ENCODE measurements at places on chromosomes 2 and 18. TPM values are rescaled to one million over a fixed set of nuclear protein-coding genes. Genes with fewer than 3 reads are reported as not detected.

Gene FOXI3
- 0.17 TPM for total RNA-seq

Gene IL36RN
- not detected for total RNA-seq

Gene GRB14
- total RNA-seq, result 24.1 TPM

Gene TMEM198
- total RNA-seq, result 1.6 TPM

Gene SULT1C4
- 50.1 TPM for total RNA-seq

Gene CCDC141
- not detected for total RNA-seq

Gene TMEM178A
- 2.8 TPM for total RNA-seq

Gene PCARE
- not detected for total RNA-seq

Gene IKZF2
- 1.8 TPM for total RNA-seq

DNA sequence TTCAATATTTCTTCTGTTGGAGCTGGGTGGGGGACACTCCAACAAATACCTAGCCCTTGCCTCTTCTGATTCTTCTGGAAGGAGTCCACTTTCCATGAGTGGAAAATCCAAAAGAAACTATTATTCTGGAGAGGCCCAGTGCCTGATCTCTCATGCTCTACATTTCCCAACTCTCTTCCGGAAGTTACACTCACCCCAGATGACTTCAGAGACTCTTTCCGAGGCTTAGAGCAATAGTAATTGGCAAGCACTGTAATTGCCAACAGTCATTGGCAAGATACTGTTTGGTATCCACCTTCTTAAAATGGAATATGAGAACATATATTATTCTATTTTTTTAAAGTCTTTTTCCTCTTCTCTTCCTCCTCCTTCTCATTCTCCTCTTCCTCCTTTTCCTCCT, 60.5 kb upstream of the CYRIA start:
- DNase-seq, result no peak

DNA sequence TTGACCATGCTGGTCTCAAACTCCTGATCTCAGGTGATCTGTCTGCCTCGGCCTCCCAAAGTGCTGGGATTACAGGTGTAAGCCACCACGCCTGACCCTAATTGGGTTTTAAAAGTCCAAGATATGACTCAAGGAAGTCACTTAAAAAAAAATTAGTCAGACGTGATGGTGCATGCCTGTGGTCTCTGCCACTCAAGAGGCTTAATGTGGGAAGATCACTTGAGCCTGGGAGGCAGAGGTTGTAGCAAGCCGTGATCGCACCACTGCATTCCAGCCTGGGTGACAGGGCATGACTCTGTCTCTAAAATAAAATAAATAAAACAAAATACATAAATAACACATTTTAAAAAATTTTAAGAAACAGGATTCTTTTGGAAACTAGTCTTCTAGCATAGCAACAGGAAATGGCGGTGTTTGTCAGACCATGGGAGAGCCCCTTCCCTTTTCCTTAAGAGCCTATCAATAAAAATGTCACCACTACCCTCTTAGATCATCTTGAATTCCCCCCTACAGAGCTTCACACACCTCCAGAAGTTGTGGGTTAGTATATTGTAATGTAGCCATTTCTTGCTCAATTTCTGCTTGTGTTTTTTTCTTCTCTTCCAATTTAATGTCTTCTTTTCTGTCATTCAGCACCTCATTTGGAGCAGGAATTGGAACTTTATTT, 20.1 kb downstream of the SFT2D3 start:
- no peak for DNase-seq

DNA sequence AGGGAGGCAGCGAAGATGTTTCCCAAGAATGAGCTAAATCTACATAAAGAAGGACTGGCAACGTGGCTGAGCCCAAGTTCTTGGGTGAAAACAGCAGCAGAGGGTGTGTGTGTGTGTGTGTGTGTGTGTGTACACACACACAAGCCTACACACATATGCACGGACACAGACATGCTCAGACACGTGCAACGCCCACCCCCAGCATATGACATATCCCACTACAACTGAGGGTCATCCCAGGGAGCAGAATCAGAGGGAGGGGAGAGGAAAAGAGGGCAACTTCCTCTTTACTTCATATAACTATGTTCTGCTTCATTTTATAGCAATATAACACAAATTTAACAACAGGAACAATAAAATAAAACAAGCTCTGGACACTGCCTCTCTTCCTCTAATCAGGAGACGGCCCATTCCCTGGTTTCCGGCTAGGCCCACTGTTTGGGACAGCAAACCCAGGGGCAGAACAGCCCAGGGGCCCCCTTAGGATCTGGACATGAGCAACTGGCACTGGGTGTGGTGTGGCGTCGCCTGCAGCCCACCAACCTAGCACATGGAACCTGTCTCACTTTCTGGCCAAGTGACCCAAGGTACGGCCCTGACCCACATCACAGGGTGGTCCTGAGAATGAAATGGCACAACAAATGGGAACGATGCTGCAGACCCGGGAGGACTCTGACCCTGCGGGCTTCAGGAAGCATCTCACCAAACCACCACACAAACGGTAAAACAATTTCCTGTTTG, 25.0 kb downstream of the FAM178B start:
- no peak for DNase-seq

DNA sequence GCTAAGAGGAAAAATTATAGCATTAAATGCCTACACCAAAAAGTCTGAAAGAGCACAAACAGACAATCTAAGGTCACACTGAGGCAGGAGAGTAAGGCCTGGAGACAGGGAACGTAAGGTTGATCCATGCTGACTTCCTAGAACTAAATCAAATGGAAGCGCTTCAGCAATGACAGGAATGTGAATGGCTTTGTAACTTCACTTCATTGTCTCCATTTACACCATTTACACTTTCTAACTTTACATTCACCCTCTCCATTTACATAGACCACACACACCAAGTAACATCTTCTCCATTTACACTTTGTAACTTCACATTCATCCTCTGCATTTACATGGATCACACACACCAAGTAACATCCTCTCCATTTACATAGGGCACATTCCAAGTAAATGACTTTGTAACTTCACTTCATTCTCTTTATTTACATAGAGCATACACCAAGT, 103.1 kb upstream of the SPATS2L start:
- DNase-seq, result no peak

GRCh38 chr2:200146501-200146900, 160.0 kb upstream of the SPATS2L start:
- DNase-seq, result no peak

DNA sequence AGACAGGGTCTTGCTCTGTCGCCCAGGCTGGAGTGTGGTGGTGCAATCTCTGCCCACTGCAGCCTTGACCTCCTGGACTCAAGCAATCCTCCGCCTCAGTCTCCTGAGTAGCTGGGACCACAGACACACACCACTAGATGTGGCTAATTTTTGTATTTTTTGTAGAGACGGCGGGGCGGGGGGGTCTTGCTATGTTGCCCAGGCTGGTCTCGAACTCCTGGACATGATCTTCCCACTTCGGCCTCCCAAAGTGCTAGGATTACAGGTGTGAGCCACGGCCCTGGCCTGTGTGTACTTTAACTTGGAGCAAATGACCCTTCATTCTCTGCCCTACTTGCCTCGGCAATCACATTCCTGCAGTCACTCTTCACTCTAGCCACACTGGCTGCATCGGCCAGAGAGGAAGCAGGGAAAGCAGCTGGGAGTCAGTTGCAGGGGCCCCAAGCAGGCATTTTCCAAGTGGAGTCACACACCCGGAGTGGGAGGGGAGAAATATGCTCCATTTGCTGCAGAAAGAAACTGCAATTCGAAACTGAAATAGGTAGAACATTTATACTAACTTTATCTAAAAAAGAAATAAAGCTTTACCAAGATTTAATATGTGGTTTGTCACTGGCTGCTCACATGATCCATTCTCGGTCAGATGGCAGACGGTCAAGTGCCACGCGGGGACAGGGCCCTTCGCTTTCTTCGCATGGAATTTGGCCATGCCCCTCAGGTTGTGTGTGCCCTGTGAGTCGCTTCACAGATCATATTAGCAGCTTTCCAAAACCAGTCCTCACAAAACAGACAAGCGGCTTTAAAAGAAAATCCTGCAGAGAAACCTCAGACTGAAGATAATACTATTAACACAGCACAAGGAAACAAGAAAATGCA, 37.1 kb downstream of the FAM161A start:
- DNase-seq, result no peak

GRCh38 chr2:236162882-236163470, 5.2 kb downstream of the GBX2 start:
- no peak for DNase-seq

DNA sequence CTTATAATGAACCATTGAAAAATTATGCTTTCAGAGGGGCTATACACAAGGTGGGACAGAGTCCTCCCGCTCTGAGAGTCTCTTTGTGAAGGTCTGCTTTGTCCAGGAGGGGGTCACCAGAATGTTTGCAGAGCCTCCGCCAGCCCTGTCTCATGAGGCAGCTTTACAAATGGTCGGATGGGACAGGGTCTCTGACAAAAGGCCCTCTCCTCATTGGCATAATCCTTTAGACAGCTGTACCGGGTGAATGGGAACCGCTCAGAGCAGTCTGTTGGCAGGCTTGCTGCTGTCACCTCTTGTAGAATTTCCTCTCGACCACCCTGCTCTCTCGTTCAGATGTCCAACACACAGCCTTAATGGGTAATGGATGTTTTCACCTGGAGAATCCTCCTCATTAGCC, 40.2 kb upstream of the TGIF1 start:
- DNase-seq, result no peak

DNA sequence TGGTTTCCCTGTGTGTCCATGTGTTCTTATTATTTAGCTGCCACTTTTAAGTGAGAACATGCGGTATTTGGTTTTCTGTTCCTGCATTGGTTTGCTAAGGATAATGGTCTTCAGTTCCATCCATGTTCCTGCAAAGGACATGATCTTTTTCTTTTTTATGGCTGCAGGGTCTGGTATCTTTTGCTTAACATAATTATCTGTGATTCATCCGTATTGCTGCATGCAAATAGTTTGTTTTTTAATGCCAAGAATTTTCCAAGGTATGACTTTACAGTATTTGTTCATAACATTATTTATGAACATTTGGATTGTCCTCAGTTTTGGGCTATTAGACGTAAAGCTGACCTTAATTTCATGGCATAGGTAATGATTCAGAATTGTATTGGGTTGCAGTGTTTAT, 17.8 kb downstream of the GIGYF2 start:
- no peak for DNase-seq

DNA sequence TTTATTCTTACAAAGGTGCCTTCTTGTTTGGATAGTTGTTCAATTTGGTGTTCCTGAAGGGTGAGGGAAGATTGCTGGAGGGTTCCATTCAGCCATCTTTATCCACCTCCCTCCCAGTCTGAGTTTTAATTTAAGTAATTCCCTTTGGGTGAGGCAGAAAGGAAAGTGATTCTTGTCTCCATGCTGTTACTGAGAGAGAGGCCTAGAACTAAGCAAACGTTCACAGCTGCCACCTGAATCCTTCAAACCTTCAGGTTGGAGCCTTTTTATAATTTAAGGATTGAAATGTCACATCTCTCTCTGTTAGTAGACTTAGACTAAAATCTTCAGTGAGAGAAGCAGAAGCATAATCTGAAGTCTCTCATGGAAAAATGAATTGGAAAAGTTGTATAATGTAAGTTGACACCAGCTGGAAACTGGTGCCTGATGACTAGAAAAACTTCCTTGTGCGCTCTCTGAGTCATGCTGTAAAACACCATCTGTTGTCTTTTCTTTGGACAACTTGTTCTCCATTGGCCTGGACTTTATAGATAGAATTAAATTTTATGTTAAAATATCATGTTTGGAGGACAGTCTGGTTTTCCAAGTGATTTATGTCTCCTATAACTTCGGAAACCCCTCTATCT, 14.6 kb downstream of the STRADB start:
- DNase-seq, result no peak

DNA sequence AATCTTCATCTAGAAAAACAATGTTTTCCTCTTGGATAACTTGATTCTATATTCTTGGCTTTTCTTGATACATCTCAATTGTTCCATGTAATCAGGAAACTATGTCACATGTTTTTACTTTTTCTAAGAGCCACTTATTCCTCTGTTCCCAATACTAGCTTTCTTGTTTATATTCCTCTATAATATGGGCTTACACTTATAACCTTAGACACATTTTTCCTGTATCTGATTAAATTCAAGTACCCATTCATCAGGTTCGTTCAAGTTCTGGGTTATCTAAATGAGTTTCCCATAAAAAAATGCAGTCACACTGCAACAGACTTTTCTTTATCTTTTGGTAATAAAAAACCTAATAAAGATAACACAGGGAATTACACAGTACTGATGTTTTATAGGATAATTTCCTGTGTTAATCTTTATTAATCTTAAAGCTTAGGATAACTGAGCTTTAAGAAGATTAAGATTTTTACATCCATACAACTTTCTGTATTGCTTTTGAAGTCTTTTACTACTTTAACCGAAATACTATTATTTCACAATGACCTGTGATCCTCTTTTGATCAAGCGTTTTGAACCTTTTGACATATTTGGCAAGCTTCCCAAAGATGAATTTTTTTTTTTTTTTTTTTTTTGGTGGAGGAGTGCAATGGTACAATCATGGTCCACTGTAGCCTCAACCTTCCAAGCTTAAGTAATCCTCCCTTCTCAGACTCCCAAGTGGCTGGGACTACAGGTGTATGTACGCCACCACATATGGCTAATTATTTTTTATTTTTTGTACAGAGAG, 44.3 kb upstream of the C2orf66 start:
- DNase-seq, result no peak

DNA sequence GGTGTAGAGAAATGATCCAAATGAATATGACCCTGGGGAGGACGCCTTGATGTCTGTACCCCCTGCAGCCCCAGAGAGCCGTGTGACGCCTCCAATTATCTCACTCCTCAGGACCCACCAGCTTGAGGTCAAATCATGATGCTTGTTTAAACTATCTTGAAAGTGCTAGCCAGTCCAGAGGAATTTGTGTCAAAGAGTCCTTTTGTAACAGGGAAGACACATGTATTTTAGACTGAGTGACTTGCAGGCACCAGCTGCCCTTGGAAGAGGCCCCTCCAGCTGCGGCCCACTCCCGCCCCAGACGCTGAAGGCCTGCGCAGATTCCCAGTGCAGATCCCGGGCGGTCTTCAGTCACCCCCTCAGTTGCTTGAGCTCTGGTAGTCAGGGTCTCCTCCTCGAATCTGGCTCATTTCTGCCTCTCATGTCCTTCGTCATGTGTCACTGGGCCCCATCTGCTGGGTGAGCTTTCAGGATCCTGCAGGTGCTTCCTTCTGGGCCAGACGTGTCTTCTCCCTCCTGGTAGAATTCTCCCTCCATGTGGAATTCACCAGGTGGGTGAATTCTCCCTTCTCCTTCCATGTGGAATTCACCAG, 77.4 kb downstream of the RNF144A start:
- DNase-seq, result no peak

- no peak for DNase-seq
Observed at GRCh38 chr2:121826036-121826435, 70.6 kb downstream of the TSN start.

DNA sequence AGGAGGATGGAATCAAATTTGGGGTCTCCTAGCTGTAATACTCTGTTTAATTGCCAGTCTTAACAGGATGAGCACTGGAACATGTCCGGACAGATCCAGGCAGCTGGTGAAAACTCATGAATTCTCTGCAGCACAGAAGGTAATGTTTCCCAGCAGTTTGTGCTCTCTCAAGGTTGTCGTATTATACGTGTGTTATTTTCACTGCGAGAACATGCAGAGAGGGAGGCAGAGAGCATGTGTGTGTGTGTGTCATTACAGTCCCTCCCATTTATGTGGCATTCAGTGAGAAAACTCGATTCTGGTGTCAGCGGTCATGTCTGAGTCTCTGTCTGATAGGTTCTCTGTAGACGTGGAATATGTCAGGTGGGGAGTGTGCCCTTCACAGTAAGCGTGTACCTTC, 150.2 kb upstream of the POU3F3 start:
- DNase-seq, result no peak

- no peak for DNase-seq
Observed at GRCh38 chr2:235611349-235611748, 117.5 kb downstream of the AGAP1 start.

- DNase-seq, result no peak
Observed at GRCh38 chr2:23620841-23621341, 235.9 kb downstream of the KLHL29 start.

Data from epithelial cell of proximal tubule (primary cell).